ENCODE measurements at places on chromosomes 2 and 18.

DNA sequence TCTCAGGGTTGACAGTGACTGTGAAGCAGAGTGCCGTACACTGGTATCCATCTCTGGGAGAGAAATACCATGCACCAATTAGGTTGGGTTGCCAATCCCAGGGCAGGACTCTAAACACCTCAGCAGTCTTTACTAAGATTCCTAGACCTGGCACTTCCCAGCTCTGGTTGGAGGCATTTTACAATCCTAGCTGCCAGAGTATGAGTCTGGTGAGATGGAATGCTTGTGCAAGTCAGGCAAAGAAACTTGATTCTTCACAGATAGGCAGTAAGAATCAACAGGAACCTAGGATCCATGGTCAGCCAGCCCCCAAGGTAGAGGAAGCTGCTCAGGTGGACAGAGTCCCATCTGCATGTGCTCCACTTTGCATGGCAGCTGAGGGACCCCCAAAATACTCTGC lies 6.0 kb upstream of the UGT1A5 start:
- DNase-seq: no peak

- no peak for DNase-seq
These were observed 19.9 kb upstream of the SCYGR1 start for GRCh38 chr2:227407591-227408151.

DNA sequence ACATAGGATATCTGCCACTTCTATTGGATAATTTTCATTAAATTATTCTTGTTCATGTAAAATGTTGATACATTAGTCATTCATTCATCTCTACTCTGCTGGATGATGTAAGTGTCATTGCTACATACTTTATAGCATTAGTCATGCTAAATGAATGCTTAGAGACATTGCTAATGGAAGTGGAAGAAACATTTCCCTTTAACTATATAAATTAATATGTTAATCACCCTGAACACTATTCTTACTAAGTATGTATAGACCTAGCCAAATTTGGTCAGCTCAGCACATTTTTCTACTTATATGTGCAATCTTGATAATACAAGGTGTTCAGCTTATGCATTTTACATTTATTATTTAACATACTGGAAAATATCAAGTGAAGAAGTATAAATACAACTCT lies 160.2 kb downstream of the DPP4 start:
- no peak for DNase-seq

- no peak for DNase-seq
These were observed 1173.1 kb upstream of the ZEB2 start for GRCh38 chr2:145692971-145693478.

GRCh38 chr18:69636529-69637301 lies 236.0 kb downstream of the DOK6 start:
- peak; percentile 5 for DNase-seq

GRCh38 chr2:126953483-126953882 lies 54.8 kb downstream of the TEX51 start:
- DNase-seq: no peak

DNA sequence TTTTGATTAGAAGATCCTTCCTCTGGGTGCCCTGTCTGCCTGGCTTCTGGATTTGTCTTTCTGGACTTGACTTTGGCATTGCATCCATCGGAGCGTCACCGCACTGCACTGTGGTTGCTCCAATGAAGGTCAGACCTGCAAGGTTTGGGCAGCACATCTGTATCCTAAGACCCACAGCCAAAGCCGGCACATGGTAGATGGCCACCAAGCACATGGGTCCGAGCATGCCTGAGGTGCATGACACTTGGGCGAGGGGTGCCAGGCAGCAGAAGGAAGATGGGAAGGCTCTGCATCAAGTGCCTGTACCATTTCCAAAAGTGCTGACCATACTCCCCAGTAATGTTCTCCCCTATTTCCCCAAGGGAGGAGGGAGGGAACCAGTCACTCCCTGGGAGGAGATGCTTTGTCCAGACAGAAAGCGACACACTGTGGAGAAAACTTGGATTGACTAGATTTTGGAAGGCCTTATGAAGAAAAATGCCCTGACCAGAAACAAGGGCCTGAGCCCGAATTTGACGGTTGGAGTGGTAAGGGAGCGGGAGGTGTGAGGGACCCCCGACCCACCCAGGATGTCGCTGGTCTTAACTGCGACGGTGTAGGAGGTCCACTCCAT lies 149.9 kb downstream of the LOXHD1 start:
- no peak for DNase-seq

DNA sequence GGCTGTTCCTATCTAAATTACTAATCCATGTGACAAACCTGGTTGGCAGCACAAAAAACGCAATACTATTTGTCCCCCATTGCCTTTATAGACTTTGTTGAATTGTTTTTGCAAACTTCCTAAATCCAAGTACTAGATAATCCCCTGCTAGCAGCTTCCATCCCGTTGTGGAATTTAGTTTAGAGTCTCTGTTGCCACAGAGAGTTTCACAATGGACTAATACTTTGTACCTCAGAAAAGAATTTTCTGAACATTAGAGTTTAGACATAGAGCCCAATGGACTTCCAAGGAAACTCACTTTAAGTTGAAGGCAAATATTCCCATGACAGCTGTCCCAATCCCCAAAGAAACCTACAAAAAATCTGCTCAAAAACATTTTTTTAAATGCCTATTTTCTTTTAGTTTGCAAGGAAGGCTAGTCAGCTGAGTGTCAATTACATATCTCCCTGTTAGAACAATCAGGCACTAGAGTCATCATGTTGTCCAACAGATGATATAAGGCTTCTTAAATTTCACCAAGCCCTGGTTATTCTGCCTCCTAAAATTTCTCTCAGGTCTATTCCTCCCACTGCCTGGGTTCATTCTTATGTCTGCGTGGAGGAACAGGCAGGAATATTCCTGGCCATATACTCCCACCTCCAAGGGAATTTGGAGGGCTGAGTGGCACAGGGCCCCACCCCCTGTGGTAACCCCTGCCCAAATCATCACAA lies 27.2 kb downstream of the RNF152 start:
- no peak for DNase-seq

GRCh38 chr2:156481312-156481711 lies 45.1 kb downstream of the GPD2 start:
- DNase-seq: no peak

- DNase-seq: no peak
These were observed 31.5 kb downstream of the MRO start for GRCh38 chr18:50788284-50788683.

DNA sequence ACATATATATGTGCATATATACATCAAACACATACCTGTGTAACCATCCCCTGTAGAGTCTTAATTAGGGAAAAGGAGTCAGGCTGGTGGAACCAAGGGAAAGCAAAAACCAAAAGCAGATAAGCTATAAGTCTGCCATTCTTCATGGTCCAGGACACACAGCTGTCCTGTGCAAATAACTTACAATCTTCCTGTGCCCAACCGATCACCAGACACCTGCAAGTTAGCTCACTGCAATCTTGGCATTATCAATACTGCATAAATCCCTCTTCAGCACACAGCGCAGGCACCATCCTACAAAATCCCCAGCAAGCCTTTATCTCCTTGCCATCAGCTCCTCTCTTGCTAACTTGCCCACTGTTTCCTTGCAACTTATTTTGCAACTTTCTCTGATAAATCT lies 60.8 kb upstream of the DYNAP start:
- no peak for DNase-seq

- no peak for DNase-seq
These were observed 981 bp upstream of the SF3B1 start for GRCh38 chr2:197435598-197436420.

- DNase-seq: no peak
These were observed 103.4 kb downstream of the METTL8 start for GRCh38 chr2:171330155-171330956.

GRCh38 chr18:57834616-57835015 lies 31.5 kb upstream of the ATP8B1 start:
- no peak for DNase-seq

- DNase-seq: no peak
These were observed 20.0 kb downstream of the DUSP11 start for GRCh38 chr2:73759904-73760303.

- no peak for DNase-seq
These were observed 378.6 kb upstream of the SLC14A2 start for GRCh38 chr18:45236676-45237075.

Data from effector CD4-positive, alpha-beta T cell (primary cell).